ENCODE measurements at places on chromosomes 7 and 10.

- DNase-seq, result no peak
Measured at GRCh38 chr10:11224792-11225416, 207.2 kb downstream of the CELF2 start.

- DNase-seq, result no peak
Measured at GRCh38 chr7:139453673-139454321, 29.7 kb downstream of the KLRG2 start.

GRCh38 chr10:11901833-11902475, 78.8 kb downstream of the PROSER2 start:
- DNase-seq, result peak; percentile 32

DNA sequence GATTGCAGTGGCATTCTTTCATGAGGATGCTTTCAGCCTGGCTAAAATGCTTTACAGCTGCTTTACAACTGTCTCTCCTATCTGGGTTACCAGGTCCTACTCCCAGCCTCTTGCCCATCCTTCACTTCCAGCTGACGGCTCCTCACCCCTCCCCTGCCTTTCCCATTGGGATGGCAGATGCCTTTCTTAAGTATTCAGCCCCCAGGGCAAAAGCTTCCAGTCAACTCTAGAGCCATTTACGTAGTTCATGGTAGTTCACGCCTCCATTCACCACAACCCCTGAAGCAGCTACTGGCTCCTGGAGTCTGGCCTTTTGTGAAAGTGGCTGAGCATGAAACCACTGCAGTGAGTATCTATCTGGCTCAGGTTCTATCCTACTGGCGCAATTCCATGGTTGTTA, 17.2 kb upstream of the BMPER start:
- no peak for DNase-seq

GRCh38 chr7:25900877-25901276, 251.1 kb upstream of the NFE2L3 start:
- no peak for DNase-seq

- no peak for DNase-seq
Measured at GRCh38 chr7:22657479-22657878, 69.5 kb upstream of the IL6 start.

- DNase-seq, result no peak
Measured at GRCh38 chr7:133795068-133795665, 332.0 kb upstream of the LRGUK start.

DNA sequence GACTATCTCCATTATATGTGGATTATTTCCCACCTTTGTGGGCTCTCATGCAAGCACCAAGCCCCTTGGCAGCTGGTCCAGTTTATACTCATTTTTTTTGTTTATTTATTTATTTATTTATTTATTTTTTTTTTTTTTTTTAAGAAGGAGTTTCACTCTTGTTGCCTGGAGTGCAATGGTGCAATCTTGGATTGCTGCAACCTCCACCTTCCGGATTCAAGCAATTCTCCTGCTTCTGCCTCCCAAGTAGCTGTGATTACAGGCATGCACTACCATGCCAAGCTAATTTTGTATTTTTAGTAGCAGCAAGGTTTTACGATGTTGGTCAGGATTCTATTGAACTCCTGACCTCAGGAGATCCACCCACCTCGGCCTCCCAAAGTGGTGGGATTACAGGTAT, 2.8 kb downstream of the PRTFDC1 start:
- DNase-seq, result no peak

GRCh38 chr7:115476671-115477181, 553.8 kb downstream of the TFEC start:
- DNase-seq, result no peak

DNA sequence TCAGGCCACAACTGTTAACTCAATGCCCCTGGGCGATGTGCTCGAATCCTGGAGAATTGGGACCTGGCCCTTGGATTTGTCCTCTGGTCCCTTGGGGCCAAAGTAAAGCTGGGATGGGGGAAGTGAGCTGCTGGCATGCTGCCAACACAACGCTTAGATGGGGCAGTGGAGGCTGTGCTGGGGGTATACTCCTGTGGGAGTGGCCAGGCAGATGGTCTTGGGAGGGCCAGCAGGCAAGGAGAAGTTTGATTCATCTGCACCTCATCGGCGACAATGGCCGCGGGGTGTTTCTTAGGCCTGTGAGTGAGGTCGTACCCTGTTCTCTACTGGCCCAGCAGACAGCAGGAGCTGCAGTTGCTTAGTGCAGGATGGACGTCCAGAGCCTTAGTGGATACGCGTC, 139.0 kb upstream of the MTPN start:
- no peak for DNase-seq

DNA sequence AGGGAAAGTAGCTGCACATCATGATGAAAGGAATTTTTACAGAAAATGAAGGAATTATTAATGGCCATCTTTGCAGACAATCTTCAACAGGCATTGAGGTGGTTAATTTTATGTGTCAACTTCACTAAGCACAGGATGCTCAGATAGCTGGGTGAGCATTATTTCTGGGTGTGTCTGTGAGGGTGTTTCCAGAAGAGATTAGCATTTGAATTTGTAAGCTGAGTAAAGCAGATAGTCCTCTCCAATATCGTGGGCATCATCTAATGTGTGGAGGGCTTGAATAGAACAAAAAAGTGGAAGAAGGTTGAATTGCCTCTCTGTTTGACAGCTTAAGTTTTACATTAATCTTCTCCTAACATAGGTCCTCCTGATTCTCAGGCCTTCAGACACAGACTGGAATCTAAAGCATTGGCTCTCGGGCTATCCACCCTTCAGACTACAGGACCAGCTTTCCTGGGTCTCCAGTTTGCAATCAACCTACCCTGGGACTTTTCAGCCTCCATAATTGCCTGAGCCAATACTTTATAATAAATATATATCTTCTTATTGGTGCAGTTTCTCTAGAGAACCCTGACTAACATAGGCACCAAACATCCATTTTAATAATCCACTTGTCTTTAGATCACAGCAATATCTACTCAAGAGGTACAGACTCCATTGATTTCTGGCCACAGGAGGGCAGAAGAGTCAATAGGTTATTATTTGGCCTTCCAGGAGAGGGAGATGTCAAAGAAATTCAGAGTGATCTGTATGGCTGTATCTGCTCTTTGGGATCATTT, 10.5 kb upstream of the CRPPA start:
- peak; percentile 38 for DNase-seq

GRCh38 chr7:123789206-123789784, 40.5 kb upstream of the WASL start:
- DNase-seq, result no peak

GRCh38 chr10:75876710-75877109, 445.3 kb downstream of the LRMDA start:
- no peak for DNase-seq

All from endothelial cell (in vitro differentiated cells).